ENCODE measurements at places on chromosomes 13 and 19. TPM values are rescaled to one million over a fixed set of nuclear protein-coding genes. Genes with fewer than 3 reads are reported as not detected.

The AMER2 gene
- not detected for total RNA-seq

The LIM2 gene
- total RNA-seq, result not detected

The PRR19 gene
- total RNA-seq, result 0.90 TPM

The PNMA8A gene
- 2.1 TPM for total RNA-seq

The KCTD4 gene
- not detected for total RNA-seq

The C19orf38 gene
- 0.81 TPM for total RNA-seq

The FXYD7 gene
- not detected for total RNA-seq

The ZNF536 gene
- 0.33 TPM for total RNA-seq

The CEACAM8 gene
- total RNA-seq, result not detected

The CTXN1 gene
- total RNA-seq, result 2.8 TPM

The RASL11A gene
- total RNA-seq, result 13.3 TPM

The ZFR2 gene
- not detected for total RNA-seq

The ZIC2 gene
- not detected for total RNA-seq

The NFIC gene
- total RNA-seq, result 83.2 TPM

The IRS2 gene
- 15.2 TPM for total RNA-seq

The TRPC4 gene
- total RNA-seq, result 1.2 TPM

The OR7A5 gene
- not detected for total RNA-seq

The ZNF175 gene
- total RNA-seq, result 12.9 TPM

The ZNF665 gene
- 2.4 TPM for total RNA-seq

The ZNF723 gene
- not detected for total RNA-seq

The BEST2 gene
- total RNA-seq, result not detected

All from fibroblast of the aortic adventitia (primary cell).